Endothelial cell (in vitro differentiated cells): ENCODE measurements at places on chromosomes 16 and 17.

DNA sequence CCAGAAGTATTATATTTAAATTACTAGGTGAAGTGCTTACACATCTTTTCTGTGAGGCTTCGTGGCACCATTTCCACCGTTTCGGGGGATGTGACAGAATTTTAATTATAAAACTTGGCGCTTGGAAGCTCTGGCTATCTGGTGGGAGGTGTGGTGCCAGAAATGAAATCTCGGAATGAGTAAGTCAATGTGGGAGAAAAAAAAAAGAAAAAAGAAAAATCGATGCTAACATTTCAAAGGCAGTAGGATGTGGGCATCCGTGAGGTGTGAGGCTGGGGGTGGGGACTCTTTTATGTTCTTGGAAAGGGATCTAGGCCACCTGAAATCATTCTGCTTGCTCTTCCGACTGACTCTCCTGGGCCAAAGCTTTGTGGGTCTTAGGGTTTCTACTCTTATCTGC, 21.9 kb downstream of the CPPED1 start:
- DNase-seq = no peak

DNA sequence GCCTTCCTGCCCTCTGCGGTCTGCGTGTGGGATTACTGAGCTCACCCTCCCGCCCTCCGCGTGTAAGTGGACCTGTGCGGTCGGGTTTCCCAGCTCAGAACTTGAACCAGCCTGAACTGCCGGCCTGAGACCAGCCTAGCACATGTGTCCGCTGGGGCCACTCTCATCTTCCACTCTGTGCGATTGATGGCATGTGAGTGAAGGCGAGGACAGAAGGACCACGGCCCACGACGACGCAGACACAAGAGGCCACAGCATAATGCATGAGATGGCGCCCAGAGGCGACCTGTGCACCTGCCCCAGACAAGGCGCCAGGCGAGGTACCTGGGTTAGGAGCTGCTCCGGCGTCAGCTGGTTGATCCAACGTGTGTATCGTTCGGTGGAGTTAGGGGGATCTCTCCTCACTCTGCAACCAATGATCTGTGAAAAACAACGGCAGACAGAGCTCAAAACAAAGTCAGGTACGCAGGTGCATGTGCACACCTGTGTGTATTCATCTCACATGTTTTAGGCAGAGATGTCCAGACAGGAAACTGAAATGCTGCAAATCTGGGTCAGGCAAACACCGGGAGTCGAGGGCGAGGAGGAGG, 74.5 kb upstream of the METRNL start:
- DNase-seq = no peak

DNA sequence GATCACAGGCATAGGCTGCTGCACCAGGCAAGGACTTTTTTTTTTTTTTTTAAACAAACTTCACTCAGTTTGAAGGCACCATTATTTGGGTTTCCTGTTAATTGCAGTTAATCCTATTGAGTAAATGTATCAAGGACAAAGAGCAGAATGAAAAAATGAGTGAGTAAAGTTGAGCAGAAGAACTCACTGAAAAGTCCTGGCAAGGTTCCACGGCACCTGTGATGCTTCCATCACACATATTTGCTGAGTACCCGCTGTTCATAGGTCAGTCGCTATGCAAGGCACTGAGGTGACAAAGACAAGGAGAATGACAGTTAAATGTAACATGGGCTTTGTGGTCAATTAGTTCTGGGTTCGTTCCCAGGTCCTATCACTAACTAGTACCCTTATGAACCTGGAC, 670.0 kb downstream of the MAF start:
- DNase-seq = no peak

DNA sequence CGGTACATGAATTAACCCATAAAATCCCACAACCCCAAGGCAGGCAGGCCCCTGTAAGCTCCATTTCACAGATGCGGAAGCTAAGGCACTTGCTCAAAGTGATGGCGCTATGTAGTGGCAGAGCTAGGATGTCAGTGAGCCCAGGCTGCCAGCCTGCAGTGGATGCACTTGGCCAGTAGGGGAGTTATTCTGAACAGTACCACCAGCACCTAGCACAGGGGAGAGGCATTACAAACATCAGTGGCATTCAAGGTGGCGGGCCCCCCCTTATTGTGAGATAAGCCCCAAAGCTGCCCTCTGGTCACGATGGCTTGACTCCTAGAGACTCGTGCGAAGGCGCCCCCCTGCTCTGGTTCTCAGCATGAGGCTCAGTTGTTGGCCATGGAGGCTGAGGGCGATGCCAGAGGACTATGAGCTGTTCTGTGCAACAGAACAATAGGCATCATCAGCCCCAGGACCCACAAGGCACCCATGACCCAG, 33.8 kb downstream of the GTF3C1 start:
- peak; percentile 55 for DNase-seq

- no peak for DNase-seq
Measured at GRCh38 chr16:84282533-84282932, 12.1 kb upstream of the WFDC1 start.

DNA sequence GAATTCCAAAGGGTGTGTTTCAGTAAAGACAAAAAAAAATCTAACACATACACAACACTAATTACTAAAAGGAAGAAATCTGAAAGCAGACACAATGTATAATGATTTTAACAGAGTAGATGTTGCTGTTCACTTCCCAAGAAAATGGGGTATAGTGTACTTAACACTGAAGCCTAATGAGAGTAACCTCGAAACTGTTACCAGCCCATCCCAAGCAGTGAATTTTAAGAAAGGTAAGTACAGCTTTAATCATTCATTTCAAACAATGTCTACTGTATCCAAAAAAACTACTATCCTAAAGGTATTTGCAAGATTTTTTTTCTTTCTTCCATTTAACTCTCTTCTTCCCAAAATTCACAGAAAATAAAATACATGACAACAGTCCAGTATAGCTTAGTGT, 8.3 kb downstream of the GRB2 start:
- DNase-seq = no peak

- DNase-seq = no peak
Measured at GRCh38 chr17:79837888-79838521, 1.2 kb downstream of the CBX4 start.

GRCh38 chr16:30876867-30877266, 17.0 kb downstream of the BCL7C start:
- no peak for DNase-seq

DNA sequence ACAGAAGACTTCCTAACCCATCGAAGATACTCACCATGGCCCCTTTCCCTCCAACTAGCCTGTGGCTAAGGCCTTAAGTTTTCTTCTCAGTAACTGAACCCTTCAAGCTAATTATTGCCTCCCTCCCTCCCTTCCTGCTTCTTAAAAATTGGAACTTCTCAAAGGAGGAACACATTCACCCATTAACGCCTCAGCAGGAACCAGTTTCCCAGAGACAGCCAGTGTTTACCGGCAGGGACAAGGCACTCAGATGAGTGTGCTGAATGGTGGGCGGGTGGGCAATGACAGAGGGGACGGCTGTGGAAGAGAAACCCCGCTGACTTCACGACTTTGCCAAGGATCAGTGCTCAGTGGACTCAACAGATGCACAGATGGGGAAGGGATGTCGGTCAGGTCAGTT, 20.3 kb downstream of the PITPNA start:
- no peak for DNase-seq

GRCh38 chr17:73231395-73231794, 30.3 kb downstream of the CPSF4L start:
- peak; percentile 14 for DNase-seq

DNA sequence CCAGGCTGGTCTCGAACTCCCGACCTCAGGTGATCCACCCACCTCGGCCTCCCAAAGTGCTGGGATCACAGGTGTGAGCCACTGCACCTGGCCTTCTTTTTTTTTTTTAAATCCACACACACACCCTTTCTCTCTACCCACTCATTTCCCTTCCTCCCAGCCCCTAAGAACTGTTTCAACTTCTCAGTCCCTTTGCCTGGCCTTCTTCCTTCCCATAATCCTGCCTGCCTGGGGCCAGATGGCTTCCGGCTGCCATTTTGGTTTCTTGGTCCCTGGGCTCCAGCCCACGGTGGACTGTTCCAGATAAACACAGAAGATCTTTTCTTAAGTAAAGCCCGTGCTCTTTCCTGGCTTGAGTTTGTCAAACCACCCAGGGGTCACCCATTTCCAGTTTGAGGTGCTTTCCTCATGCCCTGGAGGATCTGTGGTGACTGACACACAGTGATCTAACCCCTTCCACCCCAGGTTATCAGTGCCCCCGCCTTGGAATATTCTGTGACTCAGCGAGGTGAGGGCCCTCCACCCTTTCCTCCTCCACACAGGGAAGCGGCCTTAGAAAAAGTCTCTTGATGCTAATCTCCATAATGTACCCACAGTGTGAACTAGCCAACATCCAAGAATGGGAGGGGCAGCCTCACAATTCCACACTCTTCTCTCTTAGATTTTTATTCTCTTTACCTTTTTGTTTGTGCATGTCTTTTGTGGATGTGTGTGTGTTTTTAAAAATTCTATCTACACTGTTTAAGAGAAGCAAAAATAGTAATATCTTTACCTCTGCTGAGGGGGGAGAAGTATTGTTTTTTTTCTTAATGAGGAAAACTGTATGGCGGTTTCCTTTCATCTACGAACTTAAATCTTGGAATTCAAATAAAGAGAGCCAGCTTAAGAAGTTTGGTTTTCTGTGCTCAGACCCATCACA, 60.0 kb downstream of the CRISPLD2 start:
- DNase-seq = no peak

GRCh38 chr17:16352667-16353316, 477 bp downstream of the CENPV start:
- peak; percentile 34 for DNase-seq

- no peak for DNase-seq
Measured at GRCh38 chr17:31521632-31522283, 130.3 kb downstream of the RAB11FIP4 start.

DNA sequence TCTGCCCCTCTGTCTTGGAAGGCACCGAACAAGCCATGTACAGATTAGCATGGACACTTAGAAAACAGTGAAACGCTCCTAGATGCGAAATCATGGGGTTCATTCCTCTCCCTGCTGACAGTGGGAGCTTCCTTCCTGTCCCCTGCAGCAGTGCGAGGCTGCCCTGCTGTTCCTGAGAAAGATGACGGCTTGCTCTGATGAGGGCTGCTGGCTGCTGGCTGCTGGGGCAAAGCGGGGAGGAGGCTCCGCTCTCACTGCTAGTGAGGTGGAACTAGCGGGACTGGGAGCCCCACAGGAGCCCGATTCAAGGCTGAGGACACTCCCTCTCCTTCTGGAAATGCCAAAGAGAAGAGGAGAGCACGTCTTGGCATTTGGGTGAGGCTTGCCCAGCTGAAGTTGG, 25.9 kb upstream of the CACNG4 start:
- no peak for DNase-seq

DNA sequence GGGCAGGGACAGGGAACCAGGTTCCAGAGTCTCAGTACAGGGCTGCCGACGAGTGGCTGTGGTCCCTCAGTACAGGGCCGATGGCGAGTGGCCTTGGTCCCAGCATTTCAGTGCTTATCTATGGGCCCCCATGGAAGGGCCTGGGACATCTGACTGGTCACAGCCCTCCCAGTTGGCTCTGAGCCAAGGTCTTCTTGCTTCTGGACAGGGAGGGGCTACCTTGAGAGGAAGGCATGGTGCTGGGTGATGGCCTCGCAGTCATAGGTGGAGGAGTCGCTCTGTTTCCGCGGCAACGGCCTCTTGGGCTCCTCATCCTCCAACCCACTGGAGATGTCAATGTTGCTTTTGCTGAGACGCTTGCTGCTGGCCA, 32.5 kb downstream of the PIMREG start:
- DNase-seq = no peak

GRCh38 chr17:76397687-76398522, 13.5 kb downstream of the SPHK1 start:
- DNase-seq = peak; percentile 94

DNA sequence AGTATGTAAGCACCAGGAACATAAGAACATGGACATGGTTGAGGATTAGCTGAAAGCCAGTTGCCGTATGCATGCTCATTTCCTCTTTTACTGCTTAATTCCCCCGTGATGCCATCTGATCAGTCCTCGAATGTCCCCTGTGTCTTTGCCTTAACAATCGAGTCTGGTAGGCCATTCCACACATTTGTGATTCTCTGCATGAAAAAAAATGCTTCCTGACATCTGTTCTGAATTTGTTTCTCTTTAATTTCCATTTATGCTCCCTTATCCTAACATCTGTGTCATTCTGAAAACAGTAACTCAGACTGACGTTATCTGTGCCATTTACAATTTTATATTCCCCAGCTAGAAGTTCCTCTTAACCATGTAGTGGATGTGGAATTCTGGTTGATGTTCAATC, 158.2 kb upstream of the TOX3 start:
- no peak for DNase-seq

GRCh38 chr17:2337544-2338314, 428 bp downstream of the SGSM2 start:
- peak; percentile 59 for DNase-seq

DNA sequence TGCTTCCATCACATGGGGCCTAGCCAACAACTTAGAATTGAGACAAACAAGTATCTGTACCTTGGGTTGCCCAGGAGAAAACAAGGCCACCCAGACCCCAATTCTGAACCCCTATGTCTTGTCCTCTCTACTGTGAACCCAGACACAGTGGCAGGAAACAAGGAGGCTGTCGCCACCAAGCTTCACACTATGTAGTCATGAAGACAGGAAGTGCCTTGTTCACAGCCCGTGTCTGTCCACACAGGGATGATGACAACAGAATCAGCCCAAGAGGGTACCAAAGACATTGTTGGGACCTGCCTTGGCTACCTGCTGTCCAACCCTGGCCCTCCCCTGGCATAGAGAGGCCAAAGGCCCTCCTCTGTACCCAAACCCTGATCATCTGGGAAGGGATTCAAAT, 84.8 kb downstream of the CDYL2 start:
- DNase-seq = no peak

GRCh38 chr16:14502256-14502875, 127.7 kb downstream of the PARN start:
- no peak for DNase-seq

DNA sequence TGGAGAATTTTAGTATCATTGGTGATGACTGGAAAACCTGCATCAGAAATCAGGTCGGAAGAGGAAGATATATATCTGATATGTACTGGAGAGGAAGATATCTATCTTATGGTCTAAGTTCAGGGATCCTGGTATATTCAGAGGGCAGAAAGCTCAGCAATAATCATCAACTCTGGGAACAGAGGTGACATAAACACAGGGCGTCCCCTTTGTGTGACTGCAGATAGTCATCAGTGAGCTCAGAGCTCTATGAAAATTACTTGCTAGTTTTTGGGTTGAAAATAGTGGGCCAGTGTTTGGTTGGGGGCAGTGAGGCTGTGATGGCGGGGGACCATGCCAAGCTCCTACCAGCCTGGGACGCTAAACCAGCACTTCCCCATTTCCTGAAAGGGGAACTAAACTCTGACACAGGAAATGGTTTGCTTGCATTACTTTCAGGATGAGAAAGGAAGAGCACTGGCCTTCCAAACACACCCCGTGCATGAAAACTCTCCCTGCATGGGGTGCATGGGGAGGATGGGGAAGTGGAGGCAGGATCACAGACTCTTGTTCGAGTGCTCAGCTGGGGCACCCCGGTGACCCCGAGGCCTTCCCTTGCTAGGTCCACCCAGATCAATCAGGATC, 15.8 kb downstream of the NOD2 start:
- no peak for DNase-seq

DNA sequence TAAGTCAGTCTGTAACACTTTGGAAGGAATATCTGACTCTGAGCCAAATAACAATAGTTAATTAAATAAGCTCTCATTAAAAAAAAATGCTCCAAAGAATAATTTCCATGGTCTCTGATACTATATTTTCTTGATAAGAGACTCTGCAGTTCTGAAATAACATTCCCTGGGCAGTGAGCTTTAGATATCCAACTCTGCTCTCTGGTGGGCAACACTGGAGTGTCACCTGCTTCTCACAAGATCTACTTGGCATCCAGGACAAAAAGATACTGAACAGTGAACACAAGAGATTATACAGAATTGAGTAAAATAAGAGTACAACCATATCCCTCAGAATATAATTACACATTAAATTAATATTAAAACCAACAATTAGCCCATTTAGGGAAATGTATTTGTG, 13.7 kb downstream of the BLMH start:
- DNase-seq = peak; percentile 23
